Inflammatory macrophage (primary cell): ENCODE measurements at places on chromosomes 11 and 22.

- DNase-seq = no peak
Observed at GRCh38 chr22:33380789-33381530, 322.8 kb upstream of the SYN3 start.

- no peak for DNase-seq
Observed at GRCh38 chr11:86896441-86896841, 58.8 kb downstream of the FZD4 start.

DNA sequence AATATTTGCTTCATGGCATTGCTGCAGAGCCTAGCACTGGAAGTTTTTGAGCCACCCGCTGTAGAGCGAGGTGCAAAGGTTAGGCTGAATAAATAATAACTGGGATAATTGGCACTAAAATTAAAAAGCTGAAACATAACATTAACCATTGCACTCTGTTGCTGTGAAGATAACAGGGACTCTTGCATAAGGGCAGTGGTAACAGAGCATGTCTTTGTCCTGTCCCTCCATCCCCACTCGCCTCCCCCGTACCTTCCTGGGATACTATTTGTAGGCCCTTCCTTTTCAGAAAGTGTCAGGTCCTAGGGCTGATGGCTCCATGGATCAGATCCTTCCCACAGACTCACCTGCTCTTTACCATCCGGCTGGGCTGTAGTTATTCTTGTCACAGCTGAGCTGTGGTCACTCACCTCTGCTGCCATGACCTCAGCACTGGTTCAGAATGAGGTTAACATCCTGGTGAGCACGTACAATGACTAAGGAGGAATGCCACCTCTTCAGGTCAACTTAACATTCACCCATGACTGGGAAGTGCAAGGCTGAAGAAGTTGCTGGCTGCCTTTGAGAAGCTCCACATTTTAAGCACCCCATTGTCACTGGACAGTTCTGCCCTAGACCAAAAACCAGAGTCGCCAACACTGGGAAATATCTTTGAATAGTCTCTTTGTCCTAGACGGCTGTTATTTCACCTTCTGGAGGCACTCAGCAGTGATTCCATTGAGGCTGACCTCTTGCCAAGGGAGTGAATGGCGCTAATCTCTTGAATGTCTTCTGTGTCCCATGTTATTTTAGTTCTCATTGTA is 103.2 kb upstream of the KIRREL3 start:
- no peak for DNase-seq

GRCh38 chr11:14370496-14370895 is 11.5 kb upstream of the RRAS2 start:
- no peak for DNase-seq

GRCh38 chr11:34274712-34275398 is 83.0 kb downstream of the ABTB2 start:
- no peak for DNase-seq

DNA sequence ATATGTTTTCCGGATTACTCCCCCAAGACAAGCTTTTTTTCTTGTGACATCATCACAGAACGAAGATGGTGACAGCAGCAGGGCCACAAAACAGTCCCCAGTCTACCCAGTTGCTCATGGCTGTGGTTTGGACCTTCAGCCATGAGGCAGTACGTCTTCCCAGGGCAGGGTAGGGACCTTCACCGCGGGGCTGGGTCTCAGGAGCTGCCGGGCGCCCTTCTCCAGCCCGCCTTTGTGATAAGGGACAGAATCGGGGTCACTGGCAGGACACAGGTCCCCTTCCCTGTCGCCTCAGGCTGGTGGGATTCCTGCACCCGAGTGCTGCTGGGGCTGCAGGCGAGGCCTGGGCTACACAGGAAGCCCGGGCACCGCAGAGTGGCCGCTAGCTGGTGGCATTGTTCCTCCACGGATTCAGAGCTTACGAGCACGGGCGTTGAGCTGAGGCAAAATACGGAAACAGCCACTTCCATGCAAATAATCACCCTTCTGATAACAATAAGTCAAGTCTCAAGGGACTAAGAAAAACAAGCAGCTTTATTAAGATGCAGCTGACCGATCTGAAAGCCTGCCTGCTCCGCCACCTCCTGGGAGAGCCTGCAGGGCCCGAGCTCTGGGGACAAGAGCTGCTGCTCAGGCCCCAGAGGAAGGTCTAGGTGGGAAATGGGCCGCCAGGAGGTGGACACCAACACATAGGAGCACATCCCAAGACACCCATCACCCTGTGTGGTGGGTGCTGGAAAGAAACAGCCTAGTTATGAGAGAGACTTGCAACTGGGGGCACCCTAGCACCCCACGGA is 12.3 kb downstream of the TBX1 start:
- DNase-seq = peak; percentile 53

DNA sequence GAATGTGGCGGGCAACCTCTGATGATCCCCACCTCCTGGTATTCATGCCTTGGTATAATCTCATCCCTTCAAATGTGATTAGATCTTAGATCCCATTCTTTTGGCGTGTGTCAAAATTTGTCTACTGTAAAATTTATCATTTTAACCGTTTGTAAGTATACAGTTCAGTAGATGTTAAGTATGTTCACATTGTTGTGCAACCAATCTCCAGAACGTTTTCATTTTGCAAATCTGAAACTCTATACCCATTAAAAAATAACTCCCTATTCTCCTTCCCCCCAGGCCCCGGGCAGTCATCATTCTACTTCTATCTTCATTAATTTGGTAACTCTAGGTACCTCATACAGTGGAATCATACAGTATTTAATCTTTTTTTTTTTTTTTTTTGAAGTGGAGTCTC is 159.0 kb downstream of the LDLRAD3 start:
- DNase-seq = no peak

DNA sequence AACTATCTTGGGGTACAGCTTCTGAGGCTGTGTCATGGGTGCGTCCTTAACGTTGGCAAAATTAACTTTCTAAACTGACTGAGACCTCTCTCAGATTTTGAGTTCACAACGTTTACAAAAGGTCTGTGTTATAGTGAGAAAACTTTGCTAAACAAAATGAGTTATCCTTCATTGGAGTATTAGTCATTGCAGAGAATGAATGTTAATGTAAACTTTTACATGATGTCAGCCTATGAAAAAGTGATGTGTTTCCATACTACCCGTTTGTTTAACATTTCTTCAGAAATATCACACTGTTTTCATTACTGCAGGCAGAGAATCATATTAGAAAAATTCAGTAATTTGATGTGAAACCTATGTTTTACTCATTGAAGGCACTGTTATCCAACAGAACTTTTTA is 32.1 kb downstream of the HSD17B12 start:
- no peak for DNase-seq

GRCh38 chr11:34613552-34614056 is 7.3 kb upstream of the EHF start:
- DNase-seq = peak; percentile 88

DNA sequence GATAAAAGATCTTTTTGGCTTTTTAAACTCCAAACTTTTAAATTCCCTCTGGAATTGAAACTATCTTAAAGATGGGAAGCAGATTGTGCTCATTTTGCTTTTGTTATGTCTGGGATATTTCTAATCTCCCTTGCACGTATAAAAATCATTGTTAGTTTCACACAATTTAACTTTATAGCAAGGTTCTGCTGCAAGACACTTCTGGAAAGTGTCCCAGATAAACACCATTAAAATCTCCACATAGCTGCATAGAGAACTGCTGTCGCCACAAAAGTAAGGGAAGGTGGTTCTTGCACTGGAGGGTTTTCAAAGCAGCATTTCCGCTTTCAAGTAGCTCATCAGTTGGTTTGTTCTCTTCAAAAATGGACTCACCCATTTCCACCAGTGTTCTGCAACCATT is 11.8 kb downstream of the PTS start:
- DNase-seq = no peak

GRCh38 chr11:120182372-120182771 is 28.5 kb upstream of the OAF start:
- DNase-seq = no peak

DNA sequence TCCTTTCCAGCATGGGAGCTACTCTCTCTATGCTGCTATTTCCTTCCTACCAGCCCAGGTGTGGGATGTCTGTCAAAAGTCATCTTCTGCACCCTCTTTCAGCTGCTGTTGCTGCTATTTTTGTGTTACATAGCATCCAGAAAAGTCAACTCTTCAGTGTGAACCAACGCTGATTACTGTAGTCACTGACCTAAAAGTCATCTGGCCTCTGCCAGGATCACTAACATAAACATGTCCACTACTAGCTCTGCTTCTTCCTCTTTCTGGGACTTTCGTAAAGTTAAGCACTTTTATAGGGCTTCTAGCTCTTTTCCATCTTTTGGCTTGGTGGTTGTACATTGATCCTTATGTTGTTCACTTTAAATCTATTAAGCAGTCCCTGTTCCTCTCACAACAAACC is 90.2 kb upstream of the CARD18 start:
- peak; percentile 50 for DNase-seq

- no peak for DNase-seq
Observed at GRCh38 chr22:38861170-38861876, 10.7 kb downstream of the CBX6 start.

GRCh38 chr11:44507491-44507890 is 58.0 kb upstream of the CD82 start:
- DNase-seq = no peak

GRCh38 chr22:26479792-26480610 is 3.6 kb downstream of the HPS4 start:
- DNase-seq = peak; percentile 60

- no peak for DNase-seq
Observed at GRCh38 chr11:32072872-32073643, 17.8 kb upstream of the RCN1 start.

GRCh38 chr11:77064648-77065217 is 2.0 kb upstream of the CAPN5 start:
- no peak for DNase-seq

DNA sequence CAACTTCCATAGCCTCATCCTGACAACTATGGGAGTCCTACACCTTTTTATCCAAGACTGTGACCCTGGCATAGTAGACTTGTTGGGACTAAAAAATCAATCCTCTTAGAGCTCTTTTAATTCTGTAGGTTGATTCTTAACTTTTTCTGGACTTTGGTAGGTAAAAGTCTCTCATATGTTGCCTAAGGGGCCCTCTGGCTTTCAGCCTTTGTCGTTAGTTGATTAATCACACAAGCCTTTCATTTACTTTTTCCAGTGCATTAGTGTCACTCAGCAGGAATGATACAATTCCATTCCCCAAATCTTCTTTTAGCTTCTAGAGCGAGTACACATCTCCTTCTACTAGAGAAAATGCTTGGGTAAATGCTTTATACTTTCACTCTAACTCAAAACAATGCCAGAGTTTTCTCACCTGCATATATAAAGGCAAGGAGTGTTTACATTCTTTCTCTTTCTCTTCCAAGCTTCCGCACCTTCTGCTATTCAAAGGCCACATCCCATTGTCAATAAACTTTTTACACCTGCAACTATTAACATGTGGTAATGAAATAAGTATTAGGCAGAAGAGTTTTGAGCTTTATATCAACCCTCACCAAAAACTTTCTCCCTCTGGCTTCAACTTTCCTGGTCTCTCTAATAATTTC is 516.6 kb downstream of the FAM181B start:
- no peak for DNase-seq

- no peak for DNase-seq
Observed at GRCh38 chr11:83921447-83922192, 635.5 kb upstream of the CCDC90B start.

GRCh38 chr11:68216171-68216938 is 3.3 kb upstream of the KMT5B start:
- DNase-seq = no peak

- DNase-seq = no peak
Observed at GRCh38 chr22:20530368-20531153, 23.2 kb downstream of the MED15 start.

- peak; percentile 5 for DNase-seq
Observed at GRCh38 chr11:16191212-16191867, 165.0 kb downstream of the SOX6 start.

DNA sequence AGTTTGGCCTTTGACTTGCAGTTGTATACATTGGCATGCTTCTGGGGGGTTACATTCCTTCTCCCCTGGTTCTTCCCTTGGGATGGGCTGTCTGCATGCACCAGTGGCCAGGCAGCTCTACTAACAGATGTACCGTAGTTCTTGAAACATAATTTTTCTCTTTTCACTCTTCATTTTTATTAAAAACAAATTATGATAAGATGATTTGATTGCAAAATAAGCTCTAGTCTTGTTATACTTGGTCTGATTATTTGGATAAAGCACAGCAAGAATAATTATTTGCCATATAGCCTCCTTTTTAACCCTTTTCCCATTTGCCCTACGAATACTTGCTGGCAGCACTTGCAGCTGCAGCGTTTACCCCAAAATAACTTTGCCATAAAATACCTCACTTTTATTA is 12.7 kb downstream of the OR56A5 start:
- no peak for DNase-seq

GRCh38 chr11:129307162-129307561 is 68.5 kb upstream of the BARX2 start:
- DNase-seq = no peak

DNA sequence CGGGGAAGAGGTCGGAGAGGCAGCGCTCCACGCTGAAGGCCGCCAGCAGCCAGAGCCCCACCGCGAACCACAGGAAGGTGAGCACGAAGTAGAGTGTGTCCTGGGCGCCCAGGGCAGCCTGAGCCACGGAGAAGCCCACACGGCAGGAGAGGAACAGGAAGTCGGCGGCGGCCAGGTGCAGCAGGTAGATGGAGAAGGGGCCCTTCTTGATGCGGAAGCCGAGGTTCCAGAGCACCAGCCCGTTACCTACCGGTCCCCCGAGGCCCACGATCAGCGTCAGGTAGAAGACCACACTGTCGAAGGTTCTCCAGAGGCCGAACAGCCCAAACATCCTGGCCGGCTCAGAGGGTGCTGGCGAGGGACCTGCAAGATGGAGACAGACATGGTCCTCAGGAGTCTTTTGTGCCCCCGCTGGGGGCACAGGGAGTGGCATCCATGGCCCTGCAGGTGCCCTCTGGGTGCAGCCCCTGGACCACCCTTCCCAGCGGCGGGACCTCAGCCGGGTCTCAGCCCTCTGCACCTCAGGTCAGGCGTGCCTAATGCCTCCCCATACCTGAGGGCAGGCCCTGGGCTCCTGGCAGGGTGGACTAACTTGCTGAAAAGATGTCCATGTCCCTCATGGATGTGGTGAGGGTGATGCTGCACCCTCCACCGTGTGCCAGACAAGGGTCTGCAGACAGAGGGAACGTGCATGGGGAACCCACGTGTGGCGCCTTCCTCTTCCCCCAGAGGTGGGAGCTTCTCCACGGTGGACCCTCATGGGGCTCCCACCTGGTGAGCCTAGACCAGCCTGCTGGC is at the start of gene MRGPRG:
Gene MRGPRG (minus strand): TSS at position 331 of the 798 bp plus-strand sequence. CDS start 0 bp downstream, at position 331.
- DNase-seq = no peak

GRCh38 chr11:120511116-120511819 is at the start of gene GRIK4:
Gene GRIK4, plus strand, starts transcription at chr11:120511748. Its CDS starts 148,571 bp downstream, at chr11:120660319.
- DNase-seq = peak; percentile 69

- no peak for DNase-seq
Observed at GRCh38 chr11:117837070-117837776, 12.7 kb upstream of the FXYD2 start.

DNA sequence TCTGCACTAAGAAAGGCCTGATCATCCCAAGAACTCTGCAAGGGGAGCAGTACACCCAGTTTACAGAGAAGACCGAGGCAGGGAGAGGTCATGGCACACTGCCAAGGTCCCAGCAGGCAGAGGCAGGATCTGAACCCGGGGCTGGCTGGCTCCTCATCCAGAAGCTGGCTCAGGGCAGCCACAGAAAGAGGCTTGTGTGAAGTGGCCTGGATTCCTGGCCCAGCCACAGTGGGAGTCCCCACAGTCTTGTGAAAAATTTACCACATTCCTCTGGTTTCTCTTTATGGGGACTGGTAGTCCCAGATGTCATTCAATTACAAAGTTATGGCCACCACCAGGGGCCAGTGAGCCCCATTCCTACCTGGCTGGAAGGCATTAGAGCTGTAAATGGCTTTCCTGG is 440.5 kb downstream of the MIAT start:
- DNase-seq = no peak

GRCh38 chr11:109974523-109974922 is 118.7 kb upstream of the ZC3H12C start:
- DNase-seq = peak; percentile 58

- no peak for DNase-seq
Observed at GRCh38 chr11:1546077-1546535, 26.0 kb downstream of the DUSP8 start.
